ENCODE measurements at places on chromosomes 2 and 18.
A peak's percentile ranks its signal among the peaks of the same experiment; 100 is the strongest.

GRCh38 chr2:138157372-138157771, 193.1 kb downstream of the HNMT start:
- DNase-seq: no peak

DNA sequence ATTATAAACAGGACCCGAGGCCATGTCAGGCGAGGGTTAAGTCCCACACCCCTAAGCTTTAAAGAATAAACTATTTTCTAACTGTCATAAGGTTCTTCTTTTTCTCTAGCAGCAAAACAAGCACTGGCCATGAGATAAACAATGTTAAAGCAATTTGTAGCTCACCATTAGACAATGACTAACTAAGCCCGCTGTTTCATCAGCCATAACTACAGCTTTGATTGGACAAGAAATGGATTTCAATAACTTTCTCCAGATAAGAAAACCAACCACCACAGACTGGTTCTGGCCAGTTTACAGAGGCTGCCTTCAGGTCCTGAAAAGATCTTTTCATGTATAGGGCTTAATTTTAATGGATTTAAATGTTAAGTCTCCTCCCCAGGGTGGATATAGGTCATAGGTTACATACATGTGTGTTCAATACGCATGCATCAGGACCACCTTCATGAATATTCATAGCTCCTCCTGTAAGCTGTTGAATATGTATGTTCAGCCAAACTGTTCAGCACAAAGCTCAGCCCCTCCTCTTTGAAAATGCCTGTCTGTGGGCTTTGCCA, 108.7 kb upstream of the RAB6C start:
- DNase-seq: no peak

- no peak for DNase-seq
Measured at GRCh38 chr2:46173636-46174250, 123.5 kb upstream of the EPAS1 start.

DNA sequence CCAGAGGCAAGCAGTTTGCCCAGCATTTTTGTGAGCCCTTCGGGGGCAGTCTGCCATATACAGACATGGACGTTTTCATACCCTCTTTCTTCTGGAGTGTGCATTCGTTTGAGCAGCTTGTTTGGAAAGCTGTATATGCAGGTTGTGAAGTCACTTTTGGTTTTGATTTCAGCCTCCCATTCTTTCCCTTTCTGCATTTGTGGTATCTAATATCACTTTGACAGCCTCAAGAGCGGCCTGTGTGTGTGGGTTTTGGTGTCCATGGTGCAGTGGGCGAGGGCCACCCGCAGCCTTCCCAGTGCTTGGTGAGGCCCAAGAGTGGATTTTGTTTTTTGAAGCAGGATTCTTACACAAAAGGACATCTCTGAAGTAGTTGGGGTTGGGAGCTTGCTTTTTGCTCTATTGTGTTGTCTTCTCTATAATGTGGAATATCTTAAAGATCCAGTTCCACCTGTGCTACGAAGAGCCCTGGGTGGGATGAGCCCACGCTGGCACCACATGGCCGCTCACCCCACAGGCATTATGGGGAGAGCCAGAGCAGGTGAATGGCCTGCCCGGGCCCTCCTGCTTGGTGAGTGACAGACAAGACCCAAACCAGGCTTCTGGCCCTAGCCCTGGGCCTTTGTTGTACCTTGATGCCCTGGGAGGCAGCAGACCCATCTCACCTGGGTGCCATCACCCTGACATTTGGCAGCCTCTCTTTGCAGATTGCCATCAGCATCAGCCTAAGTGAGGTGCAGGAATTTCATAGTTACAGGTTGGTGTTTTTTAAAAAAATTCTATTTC, 29.5 kb downstream of the INPP4A start:
- no peak for DNase-seq

DNA sequence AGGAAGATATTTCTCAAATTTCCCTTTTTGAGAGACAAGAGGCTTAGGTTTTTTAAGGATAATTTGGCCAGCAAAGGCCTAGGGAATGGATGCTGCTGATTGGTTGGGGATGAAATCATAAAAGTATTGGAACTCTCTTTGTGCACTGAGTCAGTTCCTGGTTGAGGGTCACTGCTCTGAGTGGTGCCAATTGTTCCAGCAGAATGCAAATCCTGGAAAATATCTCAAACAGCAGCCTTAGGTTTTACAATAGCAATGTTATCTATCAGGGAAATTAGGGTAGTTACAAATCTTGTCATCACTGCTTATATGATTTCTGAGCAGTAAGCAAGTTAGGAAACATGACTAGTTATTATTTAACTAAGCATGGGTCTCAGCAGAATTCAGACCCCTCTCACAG, 96.2 kb downstream of the RAD51AP2 start:
- no peak for DNase-seq

GRCh38 chr18:9734189-9734588, 26.1 kb downstream of the RAB31 start:
- DNase-seq: no peak

DNA sequence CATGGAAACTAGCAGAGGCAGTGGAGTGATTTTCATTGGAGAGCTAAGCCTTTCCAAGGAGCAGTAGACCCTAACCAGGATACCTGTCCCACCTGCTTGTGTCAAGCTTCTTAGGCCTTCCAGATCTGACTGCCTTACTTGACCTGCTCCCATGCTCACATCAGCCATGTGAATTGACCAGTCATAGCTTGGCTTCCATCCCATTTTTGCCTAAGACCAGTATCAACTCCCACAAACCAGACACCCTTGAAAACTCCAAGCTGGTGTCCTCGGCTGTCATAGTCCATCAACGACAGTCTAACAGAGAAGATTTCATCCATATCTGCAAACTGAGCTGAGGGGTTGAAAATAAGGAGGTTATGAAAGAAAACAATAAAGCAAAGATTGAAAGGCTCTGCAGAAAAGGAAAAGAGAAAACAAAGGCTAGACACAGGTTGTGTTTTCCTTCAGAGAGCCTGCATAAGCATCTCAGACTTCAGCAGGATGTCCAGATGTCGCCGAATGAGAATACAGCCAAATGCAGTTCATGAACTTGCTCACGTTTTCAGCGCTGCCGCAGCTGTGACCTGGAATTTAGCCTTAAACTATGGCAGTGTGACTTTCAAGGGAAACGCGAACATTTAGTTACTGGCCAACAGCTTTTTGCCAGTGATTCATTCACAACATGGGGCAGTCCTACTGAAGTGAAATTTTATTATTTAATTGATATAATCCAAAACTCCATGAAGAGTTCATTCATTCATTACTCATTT, 868.1 kb upstream of the ID2 start:
- no peak for DNase-seq

- no peak for DNase-seq
Measured at GRCh38 chr2:120448961-120449810, 103.2 kb downstream of the INHBB start.

DNA sequence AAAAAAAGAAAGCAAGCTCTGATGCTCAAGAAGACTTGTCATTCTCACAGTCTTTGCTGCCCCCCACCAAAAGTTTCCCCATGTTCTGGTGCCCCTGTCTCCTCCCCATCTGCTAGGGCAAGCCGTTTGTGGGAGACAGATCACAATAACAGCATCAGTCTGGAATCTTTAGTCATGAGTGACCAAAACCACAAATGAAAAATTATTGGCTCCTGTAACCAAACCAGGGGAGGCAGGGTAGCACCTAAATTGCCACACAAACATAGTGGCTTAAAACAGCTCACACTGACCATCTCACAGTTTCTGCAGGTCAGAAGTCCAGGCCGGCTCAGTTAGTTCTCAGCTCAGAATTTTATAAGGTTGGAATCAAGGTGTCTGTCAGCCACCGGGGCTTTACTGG, 9.1 kb upstream of the B3GNT7 start:
- no peak for DNase-seq

- no peak for DNase-seq
Measured at GRCh38 chr18:56083523-56084287, 495.7 kb upstream of the TCF4 start.

GRCh38 chr2:200669308-200669707, 83.5 kb downstream of the AOX1 start:
- DNase-seq: no peak

DNA sequence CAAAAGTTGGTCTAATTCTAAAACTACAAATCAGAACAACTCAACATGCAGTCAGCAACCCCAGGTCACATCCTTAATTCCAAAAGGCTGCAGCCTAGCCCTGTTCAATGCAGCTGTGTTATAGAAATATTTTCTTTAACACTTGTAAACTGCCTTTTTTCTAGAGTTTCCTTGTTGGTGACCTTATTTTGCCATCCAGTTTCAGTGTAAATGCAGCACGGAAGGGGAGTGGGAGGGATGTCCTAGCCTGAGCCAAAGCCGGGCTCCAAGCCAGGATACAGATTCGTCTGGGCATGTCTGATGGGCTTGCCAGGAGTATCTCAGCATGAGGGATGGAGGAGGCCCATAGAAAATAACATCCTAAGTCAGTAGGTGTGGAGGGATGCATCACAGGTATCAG, 17.7 kb upstream of the SP3 start:
- no peak for DNase-seq

DNA sequence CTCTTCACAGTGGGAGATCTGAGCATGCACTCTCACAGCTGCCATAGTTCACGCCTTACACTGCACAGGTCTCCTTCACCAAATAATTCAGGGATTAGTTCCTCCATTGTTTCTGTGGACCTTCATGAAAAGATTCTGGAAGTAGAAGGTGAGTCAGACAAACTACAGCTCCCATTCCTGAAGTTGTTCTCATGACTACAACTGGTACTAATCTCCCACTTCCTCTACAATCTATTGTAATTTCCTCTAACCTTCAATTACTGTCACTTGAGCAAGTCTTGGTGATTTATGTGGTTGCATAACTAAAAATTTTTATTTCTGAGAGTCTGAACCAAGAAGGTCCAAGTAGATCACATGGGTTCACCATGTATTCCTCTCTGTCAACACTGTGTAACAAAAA, 128.7 kb downstream of the XIRP2 start:
- no peak for DNase-seq

GRCh38 chr2:102359527-102359926, 3.9 kb downstream of the IL18R1 start:
- DNase-seq: no peak

GRCh38 chr2:25125189-25125588, 43.2 kb downstream of the POMC start:
- no peak for DNase-seq

- no peak for DNase-seq
Measured at GRCh38 chr2:42098571-42099437, 51.0 kb downstream of the PKDCC start.

GRCh38 chr2:96103187-96103601, 13.2 kb downstream of the ADRA2B start:
- peak; percentile 24 for DNase-seq

DNA sequence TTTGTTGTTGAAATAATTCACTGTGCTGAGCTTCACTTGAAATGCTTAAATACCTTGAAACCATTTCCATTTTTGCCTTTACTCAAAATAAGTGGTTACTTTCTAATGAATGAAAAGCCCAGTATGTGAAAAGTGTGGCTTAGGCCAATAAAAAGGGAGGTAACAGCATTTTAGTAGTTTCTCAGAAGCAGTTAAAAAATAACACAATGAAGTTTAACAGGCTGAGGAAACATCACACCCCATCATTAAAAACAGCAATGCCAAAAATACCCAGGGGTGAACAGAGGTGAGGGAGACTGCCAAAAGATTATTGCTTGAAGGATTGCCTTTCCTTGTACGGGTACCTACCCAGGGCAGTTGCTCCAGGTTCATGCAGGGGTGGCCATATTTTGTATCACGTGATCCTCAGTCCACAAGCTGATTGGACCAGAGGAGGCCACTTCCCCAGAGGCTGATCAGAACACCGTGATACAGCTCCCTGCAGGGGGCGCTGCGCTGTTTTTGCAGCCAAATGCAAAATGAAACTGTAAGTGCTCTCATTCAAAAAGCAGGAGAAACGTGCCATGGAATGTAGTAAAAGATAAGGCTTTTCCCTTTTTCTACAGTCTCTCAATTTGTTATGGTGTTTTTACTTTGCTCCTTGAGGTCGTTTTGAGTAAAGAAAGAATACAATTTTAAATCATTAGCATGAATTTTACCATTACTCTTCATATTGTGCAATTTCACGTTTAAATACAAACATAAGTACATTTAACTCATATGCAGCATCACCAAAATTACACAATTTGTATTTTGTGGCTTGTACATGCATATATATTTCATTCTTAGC, 70.2 kb upstream of the SH3BP4 start:
- DNase-seq: peak; percentile 46

- no peak for DNase-seq
Measured at GRCh38 chr2:175022923-175023322, 17.7 kb upstream of the CHN1 start.

DNA sequence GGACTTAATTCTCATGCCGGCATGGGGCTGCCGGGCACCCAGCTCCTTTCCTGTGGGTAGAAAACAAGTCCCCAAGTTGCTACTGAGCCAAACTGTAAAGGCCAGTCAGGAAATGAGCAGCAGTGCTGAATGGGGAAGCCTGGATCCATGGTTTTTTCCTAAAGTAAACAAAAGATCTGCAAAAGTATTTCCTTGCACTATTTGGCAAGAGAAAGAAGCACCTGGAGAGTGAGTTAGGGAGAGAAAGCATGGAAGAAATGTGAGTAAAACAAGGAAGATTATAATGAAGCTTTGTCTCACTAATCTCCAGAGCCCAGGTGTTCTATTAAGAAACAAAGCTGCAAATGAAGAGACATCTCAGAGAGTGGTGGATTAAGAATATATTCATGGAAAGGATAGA, 117.6 kb downstream of the METTL8 start:
- DNase-seq: no peak

DNA sequence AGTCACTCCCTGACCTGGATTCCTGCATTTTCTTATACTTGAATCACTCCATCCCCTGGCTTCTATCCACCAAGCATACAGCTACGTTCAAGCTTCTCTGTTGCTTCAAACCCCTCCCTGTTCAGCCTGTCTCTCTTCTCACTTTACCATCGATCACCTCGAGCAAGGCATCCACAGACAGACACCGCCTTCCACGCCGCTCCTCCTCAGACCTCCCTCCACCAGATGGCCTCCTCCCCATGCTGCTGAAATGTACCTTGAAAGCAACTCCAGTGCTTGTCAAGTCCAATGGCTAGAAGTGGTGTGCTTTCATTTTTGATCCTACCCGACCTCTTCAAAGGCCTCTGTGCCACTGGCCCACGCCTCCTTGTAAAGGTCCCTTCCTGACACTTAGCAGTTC, 131.3 kb upstream of the ACAA2 start:
- no peak for DNase-seq

Data from activated naive CD8-positive, alpha-beta T cell treated with anti-CD3 and anti-CD28 coated beads, Interleukin-2, amount 10 ng/mL, durations not matched to agents 7 days and 5 days (primary cell).